ENCODE measurements at places on chromosomes 3 and 15.

DNA sequence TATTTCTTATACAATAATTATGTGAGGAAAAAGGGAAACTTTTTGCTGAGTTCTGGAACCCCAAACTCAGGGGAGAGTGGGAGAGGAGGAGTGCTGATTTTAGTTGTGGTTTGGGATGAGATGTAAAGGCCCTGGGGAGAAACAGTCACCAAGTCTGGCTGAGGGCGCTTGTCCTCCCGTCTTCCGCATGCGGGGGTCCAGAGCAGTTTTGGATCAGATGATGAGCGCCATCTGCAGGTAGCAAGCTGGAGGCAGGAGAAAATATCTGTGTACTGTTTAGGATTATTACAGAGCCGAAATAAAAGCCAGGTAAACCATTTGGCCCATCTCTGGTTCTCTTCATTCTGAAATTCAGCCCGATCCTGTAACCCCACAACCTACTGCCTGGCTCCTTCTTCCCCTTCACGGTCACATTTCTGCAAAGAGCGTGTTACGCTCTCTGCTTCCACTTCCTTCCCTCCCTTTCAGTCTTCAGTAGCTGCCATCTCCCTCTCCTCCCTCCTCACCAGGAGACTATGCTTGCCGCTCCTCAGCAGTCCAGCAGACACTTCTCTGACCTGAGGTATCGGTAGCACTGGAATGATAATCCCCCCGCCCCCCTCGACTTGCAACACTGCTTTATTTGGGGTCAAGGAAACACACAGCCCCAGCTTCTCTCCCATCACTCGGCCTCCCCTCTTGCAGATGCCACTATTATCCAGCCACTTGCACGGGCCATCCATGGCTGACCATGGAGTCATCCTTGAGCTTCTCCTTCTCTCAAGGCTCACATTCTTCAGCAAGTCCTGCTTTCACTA, 1.4 kb upstream of the PARP14 start:
- peak; percentile 85 for DNase-seq

DNA sequence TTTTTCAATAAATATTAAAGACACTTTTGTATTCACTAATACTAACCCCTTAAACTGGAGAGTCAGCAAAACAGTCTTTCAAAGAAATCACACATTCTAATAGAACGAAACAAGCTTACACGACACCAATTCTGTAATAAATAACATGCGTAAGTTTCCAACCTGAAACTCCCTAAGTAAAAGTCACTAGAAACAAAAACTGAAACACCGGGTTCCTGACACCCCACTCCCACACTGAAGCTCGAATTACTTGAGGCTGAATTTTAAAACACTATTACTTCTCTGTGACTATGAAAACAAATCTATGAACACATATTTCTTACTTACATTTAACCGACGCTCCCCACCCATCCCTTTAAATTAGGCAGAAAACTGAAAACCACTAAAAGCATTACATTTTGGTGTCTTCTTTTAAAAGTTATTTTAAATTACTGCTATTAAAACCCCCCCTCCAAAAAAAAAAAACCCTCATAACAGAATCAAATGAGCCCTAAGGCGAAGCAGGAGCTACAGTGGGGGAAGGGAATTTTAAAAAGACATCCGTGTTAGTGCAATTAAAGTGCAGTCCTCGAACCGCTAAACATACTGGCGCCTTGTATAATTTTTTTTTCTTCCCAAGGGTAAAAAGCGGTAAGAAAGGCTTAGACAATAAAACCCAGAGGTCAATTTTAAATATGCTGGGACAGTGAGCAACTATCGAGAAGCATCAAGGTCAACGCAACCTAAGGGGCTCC, 878 bp downstream of the SPPL2A start:
- DNase-seq, result peak; percentile 44

DNA sequence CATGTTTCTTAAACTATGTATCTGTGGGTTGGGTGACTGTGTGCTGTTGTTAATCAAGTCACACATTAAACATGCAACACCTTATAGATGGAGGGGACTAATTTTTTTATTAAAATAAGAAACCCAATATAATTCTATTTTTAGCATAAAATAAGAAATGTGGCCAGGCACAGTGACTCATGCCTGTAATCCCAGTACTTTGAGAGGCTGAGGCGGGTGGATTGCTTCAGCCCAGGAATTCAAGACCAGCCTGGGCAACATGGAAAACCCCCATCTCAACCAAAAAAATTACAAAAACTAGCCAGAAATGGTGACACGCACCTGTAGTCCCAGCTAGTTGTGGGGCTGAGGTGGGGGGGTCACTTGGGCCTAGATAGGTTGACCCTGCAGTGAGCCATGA, 1021.0 kb downstream of the EPHA3 start:
- no peak for DNase-seq

- peak; percentile 44 for DNase-seq
Observed at GRCh38 chr15:82045179-82045891, 483 bp downstream of the MEX3B start.

DNA sequence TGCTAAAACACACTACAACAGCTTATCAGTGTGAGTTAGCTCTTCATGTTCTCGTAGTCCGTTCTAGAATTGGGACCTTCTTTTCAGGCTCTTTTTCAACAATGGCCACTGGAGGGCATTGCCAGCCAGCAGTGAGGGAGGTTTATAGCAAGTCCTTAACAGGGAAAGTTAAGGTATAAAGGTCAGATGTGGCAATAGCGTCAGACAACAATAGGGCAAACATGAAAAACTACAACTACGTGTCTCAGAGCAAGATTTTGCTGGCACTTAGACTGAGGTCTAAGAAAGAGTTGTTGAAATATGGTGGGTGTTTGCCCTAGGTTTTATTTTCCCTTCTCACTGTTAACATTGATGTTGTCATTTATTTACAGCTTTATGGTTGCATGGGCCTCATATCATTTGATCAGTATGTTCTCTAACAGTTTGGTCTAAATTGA, 161.4 kb downstream of the GMNC start:
- peak; percentile 6 for DNase-seq

DNA sequence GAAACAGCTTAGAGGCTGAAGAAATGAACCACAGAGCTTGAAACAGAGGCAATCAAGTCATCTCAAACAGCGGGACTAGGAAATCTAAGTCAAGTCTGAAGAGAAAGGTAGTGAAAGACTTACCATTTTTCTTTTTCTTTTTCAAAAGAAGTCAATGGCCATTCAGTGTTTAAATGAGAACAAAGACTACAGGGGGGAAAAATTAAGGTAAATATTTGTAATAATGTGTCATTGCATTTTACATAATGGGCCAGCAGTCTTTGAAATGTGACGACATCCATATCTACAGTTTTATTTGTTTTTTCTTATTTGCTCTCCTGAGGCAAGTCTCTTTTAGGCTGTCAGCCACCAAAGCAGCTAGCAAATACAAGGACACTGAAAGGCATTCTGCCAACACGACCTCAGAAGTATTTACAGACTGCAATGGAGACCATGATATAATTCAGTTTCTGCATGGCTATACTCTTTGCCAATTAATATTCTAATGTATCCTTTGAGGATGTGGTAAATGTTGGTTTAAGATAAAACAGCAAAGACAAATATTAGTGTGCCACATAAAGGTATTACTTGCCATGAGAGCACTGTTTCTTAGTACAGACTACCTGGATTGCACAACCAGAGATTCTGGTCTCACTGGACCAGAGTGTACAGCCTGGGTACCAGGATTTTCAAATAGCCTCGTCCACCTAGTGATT, 307.0 kb upstream of the THBS1 start:
- peak; percentile 67 for DNase-seq

DNA sequence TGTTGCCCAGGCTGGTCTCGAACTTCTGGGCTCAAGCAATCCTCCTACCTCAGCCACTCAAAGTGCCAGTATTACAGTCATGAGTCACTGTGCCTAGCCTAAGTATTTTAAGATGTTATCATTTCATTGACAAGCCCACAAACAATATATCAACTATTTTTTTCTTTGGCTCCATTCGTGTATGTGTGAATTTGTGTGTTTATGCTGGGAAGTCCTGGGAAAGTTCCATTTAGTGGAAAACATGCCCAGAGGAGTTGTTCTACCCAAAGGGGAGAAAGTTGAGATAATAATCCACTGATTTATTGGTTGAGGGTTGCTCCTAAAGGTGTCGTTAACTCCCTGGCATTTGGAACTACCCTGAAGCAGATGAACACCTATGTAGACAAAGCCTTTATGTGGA, 58.8 kb downstream of the KIF9 start:
- DNase-seq, result no peak

GRCh38 chr3:186920301-186920700, 10.0 kb upstream of the ST6GAL1 start:
- DNase-seq, result no peak

GRCh38 chr3:43995547-43996378, 245.9 kb upstream of the TOPAZ1 start:
- no peak for DNase-seq

DNA sequence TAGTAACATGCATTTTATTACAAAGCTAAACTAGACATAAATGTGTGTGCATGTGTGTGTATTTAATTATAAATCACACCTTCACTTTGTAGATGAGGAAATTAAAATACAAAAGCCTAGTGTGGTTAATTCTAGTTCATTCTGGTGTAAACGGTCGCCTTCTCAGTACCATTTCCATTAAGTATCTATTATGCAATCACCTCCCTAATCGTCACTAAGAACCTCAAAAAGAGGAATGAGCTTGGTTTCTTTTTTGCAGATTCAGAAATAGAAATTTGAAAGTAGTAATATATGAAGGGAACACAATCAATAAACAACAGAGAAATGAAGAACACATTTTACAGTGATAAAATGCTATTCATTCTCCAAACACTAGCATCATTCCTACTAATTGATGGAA, 233.2 kb downstream of the ZBBX start:
- no peak for DNase-seq

- no peak for DNase-seq
Observed at GRCh38 chr3:136122006-136122405, 74.1 kb downstream of the MSL2 start.

GRCh38 chr3:120090422-120090821, 3.8 kb downstream of the GSK3B start:
- DNase-seq, result no peak

DNA sequence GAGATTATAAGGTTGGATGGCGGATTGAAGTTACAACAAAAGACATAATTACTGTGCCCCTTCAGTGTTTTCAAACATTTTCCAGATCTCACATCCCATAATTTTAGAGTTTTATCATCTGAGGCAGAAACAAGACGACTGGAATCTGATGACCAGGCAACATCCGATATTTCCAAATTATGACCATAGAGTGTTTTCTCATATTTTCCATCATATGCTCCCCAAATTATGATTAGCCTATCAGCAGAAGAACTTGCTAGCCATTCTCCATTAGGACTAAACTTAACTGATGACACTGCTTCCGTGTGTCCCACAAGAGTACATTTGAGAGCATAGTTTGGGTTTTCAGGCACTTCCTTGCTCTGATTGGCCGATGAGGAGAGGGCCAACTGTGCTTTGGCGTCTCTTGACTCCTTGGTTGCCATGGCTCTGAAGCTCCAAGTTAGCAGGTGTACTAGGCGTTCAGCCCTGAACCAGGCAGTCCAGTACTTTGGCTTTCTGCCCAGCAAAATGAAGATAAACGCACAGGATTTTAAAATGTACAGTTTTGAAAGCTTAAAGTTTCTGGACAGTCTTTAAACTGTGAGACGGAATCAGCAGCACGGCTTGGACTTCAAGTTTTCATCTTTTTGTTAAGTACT, 638 bp downstream of the WDR5B start:
- DNase-seq, result no peak

- no peak for DNase-seq
Observed at GRCh38 chr3:27963519-27963918, 241.4 kb upstream of the EOMES start.

DNA sequence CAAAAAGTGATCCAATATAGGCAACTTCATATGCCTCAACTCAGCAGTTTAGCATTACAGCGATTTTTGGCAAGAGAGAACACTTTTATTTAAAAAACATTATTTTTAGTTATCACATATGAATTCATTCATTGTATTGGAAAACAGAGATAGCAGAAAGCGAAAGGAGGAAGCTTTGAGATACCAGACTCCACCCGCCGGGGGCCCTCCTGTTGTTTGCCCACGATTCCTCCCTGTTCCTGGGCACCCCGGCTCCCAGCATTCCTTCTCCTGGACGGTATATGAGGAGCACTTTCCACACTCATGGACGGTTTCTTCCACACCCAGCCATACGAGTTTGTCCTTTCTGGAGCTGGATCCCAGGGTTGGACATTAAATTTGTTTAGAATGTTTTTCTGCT, 18.2 kb downstream of the APBA2 start:
- DNase-seq, result no peak

GRCh38 chr15:48337607-48338006, 6.4 kb downstream of the DUT start:
- no peak for DNase-seq

- no peak for DNase-seq
Observed at GRCh38 chr3:156542101-156543042, 12.5 kb downstream of the SSR3 start.

- DNase-seq, result no peak
Observed at GRCh38 chr3:99175276-99175812, 273.8 kb upstream of the DCBLD2 start.

- peak; percentile 89 for DNase-seq
Observed at GRCh38 chr3:179898024-179898423, 138.7 kb downstream of the PEX5L start.

GRCh38 chr3:63343674-63344073, 65.6 kb downstream of the SYNPR start:
- peak; percentile 93 for DNase-seq

DNA sequence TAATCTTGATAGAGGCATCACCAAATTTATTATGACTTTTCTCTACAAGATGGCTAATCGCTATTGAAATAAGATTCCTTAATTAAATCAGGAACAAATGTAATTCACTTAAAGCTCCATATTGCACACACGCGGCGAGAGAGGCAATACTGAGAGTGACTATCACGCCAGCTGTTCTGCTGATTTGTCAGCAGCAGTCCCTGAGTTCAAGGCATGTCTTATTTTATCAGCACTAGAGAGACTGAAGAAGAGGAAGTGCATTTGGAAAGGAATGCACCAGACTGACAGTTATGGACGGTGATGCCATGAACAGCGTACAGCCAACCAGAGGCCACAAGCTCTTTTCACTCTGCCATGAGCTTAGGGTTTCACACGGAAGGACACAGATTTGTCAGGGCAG, 83.6 kb upstream of the SLCO3A1 start:
- no peak for DNase-seq

DNA sequence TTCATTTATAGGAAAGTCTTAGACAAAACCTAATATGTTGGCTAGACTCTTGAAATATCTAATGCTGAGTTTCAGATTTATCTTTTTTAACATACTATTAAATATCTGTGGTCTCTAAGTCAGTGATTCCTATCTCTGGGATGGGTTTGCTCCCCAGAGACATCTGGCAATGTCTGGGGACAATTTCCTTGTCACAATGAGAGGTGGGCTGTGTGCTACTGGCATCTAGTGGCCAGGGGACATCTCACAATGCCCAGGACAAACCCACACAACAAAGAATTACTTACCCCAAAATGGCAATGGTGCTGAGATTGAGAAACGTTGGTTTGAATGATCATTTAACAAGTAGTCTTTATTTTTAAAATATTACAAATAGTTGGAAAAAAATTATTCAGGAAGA, 602.1 kb downstream of the MAGI1 start:
- DNase-seq, result peak; percentile 52

GRCh38 chr3:196287090-196287439, 461 bp downstream of the PCYT1A start:
- peak; percentile 38 for DNase-seq

All from NCI-H2081 (cell line).